ENCODE measurements at places on chromosomes 1 and 21.

DNA sequence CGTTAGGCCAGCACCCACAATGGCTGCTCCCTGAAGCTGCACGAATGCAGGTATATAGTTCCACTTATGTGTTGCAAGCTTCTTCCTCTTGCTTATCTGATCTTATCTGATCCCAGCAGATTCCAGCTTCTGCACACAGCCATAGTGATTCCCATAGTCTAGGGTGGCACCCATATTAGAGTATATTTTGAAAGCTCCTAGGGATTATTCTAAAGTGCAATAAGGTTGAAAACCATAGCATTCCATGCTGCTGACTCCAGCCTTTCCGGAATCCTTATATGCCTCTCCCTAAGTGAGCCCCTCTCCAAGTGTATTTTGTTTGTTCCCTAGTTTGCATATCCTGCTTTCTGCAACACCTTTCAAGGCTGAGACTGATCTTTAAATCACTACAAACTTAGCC lies 432.0 kb downstream of the SETD4 start:
- no peak for DNase-seq

DNA sequence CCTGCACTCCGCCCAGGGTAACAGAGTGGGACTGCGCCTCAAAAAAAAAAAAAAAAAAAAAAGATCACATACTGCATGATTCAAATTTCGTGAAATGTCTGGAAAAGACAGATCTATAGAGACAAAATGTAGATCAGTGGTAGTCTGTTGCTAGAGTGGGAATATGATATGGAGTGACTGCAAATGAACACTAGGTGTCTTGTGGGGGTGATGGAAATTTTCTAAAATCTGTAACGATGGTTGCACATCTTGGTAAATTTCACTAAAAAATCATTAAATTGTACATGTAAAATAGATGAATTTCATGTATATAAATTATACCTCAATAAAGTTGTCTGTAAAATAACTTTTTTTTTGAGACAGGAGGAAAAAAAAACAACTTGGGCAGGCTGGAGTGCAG lies 5.5 kb downstream of the AIDA start:
- no peak for DNase-seq

DNA sequence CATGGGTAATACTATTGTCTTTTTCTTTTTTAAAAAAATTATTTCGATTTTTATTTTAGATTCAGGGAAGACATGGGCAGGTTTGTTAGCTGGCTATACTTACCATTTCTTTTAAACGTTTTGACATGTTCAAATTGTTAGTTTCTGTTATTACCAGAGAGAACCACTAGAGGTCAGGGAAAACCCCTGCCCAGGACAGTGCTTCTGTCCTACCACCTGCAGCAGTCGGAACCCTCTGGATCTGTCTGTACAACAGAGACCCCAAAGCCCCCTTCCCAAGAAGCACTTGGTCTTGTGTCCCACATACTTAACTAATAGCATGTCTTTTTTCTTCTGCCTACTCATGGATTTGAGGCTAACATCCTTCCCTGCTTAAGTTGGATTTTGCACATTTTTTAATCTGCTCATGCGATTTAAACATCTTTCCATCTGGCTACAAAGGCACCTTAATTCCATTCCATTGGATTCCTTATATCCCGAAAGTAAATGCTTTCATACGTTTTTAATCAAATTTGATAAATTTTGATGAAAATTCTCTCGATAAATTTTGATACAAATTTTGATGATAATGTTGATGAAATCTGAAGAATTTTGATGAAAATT lies 10.0 kb upstream of the C1orf115 start:
- no peak for DNase-seq

GRCh38 chr1:82555501-82555900 lies 754.8 kb downstream of the ADGRL2 start:
- DNase-seq: no peak

- DNase-seq: no peak
Observed at GRCh38 chr1:147287133-147287865, 44.8 kb downstream of the CHD1L start.

DNA sequence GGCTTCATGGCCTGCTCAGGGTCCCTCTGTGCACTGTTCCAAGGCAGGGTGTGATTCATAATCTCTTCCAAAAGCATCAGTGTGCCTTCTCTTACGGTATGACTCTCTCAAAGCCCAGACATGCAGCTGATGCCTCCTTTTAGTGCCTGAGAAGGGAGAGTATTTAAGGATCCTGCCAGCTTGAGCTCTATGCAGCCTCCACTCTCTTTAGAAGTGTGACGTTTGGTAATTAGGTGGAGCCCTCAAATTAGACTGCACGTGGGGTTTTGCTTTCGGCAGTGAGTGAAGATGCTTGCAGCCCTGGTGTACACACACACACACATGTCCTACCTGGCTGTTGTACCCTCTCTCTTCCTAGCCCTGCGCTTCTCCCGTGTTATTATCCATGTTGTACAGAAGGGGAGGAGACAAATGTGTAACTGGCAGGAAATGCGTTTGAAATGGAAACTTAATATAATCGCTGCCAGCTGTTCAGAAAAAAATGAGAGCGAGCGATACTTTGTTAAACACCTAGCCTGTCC lies 2.6 kb upstream of the C1orf174 start:
- DNase-seq: peak; percentile 10

DNA sequence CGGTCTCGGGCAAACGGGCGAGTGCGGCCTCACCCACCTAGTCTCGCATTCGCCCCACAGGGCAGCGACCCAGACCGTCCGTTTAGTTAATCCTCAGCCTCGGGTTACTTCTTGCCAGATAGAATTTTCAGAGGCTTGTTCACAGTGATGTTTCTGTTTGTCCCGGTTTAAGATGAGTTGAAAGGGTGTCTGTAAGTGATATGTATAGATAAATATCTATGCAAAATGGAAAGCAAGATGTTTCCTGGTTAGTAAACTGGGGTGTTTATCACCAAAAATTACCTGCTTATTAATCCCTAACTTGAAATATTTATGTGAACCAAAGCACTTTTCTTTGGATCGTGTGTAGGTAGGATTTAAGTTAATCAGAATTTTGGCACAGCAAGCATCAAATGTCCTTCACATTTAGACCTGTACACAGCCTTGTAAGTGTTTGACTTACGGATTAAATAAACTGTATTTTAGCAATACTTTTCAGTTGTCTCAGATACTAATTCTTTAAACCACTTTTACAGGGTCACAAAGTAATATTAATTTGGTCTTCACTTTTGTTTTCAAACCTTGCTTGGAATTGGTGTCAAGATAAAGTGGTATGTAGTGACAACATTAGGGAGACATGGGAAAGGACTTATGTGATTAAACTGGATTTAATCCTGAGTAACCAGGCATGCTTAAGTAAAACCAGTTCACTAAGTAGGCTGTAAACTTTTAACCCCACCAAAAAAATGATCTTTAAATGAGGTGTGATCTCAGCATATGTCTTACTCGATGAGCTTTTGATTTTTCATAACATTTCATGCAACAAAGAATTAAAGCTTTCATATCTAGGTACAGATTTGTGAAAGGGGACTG lies 914 bp downstream of the ZNF326 start:
- no peak for DNase-seq

DNA sequence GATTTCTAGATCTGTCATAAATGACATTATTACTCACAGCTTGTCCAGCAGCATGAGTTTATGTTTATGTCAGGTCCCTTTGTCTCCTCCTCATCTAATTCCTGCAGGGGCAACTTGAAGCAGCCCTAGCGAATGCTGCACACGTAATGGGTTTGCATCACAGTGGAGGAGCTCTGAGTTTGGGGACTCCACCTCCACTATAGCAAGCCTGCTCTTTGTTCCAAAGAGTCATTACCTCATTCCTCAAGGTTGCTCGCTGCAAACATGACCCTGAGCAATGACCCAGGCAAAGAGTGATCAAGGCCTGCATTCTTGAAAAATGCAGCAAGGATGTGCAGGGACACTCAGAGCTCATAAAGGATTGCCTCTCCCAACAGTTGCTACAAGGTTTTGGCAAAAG lies 261.9 kb downstream of the HHIPL2 start:
- DNase-seq: no peak

DNA sequence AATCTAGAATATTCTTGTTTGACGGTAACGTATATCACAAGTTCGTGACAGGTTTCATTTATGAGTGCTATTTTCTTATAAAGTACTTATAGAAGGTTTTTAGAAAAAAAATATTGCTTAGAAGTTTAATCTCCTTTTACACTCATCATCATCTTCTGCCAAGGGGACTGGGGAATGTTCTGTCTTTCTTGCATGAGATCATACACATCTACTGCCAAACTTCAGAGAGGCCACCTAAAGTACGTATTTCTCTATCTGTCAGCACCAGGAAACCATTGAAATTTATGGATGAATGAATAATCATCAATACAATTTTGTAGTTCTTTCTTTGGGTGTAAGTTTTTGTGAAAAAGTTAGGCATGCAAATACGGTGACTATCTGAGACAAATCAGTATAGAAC lies 245.8 kb downstream of the SPATA17 start:
- no peak for DNase-seq

DNA sequence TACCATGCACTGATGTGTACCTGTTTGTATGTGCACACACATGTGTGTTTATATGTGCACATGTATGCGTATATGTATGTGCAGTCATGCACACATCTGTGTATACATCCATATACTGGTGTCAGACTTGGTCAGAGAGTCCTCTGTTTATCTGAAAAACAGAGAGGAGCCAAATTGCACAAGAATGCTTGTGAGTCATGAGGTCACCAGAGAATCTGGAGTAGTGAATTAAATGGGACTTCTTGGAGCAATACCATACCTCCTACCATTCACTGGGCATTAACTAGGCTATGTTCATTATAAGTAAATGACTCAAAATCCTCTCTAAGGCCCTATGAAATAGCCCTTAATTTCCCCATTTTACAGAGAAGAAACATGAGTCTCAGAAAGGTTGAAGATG lies 272.1 kb upstream of the C1orf87 start:
- DNase-seq: no peak

All from stimulated activated naive CD4-positive, alpha-beta T cell treated with Interleukin-2 at 50 U/mL for 16 hours (primary cell).